ENCODE measurements at places on chromosomes 12 and 14.

- DNase-seq = no peak
Observed at GRCh38 chr12:127771546-127771945, 495.4 kb upstream of the TMEM132C start.

GRCh38 chr12:128536810-128537209, 269.8 kb downstream of the TMEM132C start:
- DNase-seq = no peak

GRCh38 chr14:78358591-78358990, 188.4 kb downstream of the NRXN3 start:
- no peak for DNase-seq

- DNase-seq = no peak
Observed at GRCh38 chr12:68532204-68532886, 78.4 kb upstream of the RAP1B start.

DNA sequence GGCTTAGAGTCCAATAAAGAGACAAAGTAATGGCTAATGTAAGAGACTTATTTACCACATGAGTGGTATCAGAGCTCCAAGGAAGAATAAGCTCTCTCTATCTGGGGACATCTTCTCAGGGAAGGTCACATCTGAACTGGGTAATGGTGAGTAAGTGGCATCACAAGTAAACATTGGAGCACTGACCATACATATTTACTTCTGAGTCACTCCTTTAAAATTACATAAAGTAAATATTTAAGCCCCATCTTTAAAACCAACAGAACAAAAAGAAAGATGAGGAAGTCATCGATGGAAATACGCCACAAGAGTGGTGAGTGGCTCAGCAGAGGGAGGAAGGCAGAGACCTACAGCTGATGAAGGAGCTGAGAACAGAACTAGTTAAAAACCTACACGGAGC, 159.9 kb downstream of the DUSP6 start:
- DNase-seq = no peak

DNA sequence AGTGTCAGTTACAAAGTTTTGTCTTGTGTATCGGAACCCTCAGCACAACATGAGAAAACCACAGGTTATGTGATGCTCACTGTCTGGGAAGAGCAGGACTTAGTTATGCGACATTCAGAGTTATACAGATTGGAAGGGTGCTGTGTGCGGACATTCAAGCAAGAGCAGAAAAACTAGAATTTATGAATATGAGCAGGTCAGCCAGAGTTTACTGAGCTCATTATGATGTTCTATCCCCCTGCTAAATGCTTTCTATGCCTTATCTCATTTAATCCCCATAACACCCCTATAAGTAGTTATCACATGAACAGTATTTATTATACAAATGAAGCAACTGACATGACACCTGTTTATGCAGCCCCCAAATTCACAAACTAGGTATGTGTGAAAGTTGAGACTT, 1083.2 kb downstream of the FLRT2 start:
- no peak for DNase-seq

Data from NCI-H446 treated with DMSO at 0.1 percent for 48 hours (cell line).